ENCODE measurements at places on chromosomes 13 and 19.

DNA sequence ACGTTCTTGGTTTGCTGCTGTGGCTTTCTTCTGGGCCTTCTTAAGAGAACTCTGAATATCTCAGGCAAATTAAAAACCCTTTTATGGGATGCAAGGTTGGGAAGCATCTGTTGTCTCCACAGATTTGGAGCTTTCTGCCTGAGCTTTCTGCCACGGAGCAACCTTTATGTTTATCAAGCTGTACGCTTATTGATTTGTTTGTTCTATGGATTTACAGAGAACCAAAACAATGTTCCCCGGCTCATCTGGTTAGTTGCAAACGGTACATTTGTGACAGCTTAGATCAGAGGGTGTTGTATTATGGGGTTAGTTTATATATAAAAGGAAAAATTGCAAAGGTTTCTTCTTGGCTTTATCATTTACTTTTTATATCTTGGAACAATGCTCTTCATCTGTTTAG is 479.6 kb downstream of the DIAPH3 start:
- no peak for DNase-seq

GRCh38 chr13:30338331-30338851 is 31.0 kb upstream of the KATNAL1 start:
- peak; percentile 86 for DNase-seq

- DNase-seq: peak; percentile 73
These were observed 162.0 kb downstream of the EFNB2 start for GRCh38 chr13:106373304-106373988.

- peak; percentile 73 for DNase-seq
These were observed 565.1 kb downstream of the LIG4 start for GRCh38 chr13:107650081-107650701.

DNA sequence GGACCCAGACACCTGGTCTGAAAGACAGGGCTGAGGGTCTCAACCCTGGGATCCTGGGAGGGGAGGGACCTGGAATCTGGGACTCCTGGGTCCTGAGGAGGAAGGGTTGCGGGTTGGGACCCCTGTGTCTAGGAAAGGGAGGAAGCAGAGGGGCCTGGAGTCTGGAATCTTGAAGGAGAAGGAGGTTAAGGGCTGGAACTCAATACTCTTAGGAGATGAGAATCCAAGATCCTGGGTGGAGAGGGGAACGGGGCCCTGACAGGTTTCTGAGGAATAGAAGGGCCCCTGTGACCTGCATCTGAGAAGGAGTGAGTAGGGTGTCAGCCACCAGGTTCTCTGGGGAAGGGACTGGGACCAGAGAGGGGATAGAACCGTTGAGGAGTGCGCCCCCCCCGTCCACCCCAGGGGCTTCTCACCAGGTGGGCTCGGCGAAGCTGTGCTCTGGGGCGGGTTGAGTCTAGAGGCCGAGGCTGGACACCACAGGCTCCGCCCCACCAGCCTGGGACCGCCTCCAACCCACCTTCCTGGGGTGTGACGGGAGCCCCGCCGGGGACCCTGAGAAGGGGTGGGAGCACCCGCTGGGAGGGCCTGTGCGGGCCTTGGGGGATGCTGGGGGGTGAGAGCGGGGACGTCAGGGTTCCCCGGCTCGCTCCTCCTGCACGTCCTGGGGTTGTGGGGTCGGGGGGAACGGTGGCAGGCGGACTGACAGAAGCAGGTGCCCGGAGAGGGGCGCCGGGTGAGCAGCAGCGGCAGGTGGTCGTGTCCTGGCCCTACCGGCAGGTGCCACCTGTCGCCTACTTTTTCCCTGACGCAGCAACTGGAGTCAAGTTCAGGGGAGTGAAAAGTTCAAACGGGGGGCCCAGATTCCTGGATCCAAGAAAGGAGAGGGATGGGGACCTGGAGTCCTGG is at the start of gene MAMSTR:
Gene MAMSTR (minus strand): TSS at position 463 of the 909 bp plus-strand sequence. CDS start 694 bp downstream, outside the sequence.
- DNase-seq: no peak

- peak; percentile 82 for DNase-seq
These were observed 729 bp upstream of the MADCAM1 start for GRCh38 chr19:495402-496111.

- DNase-seq: no peak
These were observed 1070.7 kb downstream of the UQCRFS1 start for GRCh38 chr19:28142258-28142657.

GRCh38 chr13:61084988-61085387 is 330.7 kb downstream of the PCDH20 start:
- DNase-seq: no peak

DNA sequence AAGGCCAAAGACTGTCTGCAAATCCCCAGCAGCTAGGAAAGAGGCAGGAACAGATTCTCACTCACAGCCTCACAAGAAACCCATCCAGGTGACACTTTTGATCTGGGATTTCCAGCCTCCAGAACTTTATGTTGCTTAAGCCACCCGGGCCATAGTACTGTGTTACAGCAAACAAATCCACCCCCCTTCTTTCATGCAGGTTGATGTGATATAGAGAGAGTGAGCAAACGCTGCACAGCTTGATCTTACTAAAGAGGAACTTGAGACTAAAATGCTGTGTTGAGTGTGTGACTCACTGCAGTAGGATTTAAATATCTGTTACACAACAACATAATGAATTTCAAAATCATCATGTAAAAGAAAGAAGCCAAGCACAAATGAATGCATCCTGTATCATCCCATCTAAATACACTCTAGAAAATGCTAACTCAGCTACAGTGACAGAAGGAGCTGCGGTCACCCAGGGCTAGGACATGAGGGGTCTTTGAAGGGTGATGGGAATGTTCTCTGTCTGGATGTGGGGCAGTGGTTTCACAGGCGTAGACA is 32.2 kb downstream of the RCBTB2 start:
- no peak for DNase-seq

GRCh38 chr13:34044660-34045080 is 226.7 kb downstream of the RFC3 start:
- no peak for DNase-seq

- DNase-seq: no peak
These were observed 110.3 kb upstream of the TDRD3 start for GRCh38 chr13:60286707-60287106.

DNA sequence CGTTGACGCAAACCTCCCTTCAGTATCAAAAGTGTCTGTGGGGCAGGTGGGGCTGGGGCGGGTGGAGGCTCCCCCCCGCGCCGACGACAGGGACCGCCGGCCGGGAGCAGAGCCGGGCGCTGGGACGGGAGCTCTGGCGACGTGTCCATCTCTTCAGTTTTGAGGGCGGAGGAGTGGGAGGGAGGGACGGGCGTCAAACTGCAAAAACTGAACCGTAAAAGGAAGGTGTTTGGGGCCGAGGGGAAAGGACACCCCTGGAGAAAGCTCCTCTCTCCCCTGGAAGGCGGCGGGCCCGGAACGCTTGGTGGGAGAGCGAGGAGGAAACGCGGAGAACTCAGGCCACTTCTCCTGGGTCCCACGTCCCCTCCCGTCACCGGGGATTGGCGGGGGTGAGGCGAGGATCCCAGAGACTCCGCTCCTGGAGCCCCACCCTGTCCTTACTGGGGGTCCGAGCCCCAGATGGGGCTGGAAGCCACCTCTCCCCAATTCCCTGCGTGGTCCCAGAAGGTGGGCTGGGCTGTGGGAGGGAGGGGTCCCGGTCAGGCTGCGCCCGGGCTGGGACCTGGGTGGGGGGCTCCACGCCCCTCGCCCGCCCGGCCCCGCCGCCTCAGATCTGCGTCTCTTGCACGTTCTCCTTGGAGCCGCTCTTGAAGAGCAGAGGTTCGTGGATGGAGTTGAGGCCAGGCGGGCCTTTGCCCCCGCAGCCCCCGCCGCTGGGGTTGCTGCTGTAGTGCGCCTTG is 3.4 kb upstream of the ASPDH start:
- no peak for DNase-seq

DNA sequence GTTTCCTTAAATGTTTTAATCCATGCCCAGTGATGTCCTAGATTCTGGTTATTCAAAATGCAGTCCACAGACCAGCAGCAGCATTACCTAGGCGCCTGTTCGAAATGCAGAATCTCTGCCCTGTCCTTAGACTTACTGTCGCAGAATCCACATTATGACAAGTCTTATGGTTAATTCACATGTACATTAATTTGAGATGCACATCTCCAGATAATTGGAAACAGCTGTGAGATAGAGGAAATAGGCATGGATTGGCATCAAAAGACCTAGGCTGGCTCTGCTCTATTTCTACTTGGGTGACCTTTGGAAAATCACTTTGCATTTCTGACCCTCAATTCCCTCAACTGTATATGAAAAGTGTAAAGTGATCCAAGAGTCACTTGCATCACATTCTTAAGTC is 700.7 kb downstream of the DIAPH3 start:
- no peak for DNase-seq

DNA sequence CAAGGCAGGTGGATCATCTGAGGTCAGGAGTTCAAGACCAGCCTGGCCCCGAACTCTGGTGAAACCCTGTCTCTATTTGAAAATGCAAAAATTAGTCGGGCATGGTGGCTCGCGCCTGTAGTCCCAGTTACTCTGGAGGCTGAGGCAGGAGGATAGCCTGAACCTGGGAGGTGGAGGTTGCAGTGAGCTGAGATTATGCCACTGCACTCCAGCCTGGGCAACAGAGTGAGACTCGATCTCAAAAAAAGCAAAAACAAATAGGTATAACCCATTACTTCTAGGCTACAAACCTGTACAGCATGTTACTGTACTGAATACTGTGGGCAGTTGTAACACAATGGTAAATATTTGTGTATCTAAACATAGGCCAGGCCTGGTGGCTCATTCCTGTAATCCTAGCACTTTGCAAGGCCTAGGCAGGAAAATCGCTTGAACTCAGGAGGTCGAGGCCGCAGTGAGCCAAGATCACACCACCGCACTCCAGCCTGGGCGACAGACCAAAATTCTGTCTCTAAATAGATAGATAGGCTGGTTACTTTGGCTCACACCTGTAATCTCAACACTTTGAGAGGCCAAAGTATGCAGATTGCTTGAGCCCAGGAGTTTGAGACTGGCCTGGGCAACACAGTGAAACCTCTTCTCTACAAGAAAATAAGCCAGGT is 63.5 kb downstream of the MYO9B start:
- DNase-seq: no peak

DNA sequence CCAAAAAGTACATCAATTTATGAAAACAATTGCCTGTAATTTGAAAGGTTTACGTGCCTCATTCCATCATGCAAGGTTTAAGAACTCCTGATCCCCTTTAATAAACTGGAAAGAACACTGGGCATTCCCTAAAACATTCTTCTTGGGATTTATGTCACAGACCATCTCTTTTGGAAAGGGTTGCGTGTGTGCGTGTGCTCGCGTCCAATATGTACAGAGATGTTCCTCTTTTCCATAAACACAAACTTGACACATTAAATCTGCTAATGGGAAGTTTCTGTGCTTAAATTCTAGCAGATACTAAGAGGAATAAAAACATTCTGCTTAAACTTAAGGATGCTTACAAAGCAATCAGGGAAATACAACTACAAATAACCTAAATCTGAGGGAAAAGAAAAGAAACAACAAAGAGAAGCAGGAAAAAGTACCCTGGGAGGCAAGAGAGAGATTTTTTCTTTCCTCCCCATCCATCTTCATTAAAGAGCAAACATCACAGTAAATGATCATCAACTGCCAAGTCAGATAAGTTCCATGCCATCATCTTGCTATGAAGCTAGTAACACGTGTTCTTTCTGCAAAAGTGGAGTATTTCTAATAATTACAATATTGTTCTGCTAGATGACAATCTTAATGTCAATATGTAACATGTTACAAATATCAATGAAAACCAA is 83.7 kb downstream of the STK24 start:
- no peak for DNase-seq

GRCh38 chr19:35083691-35084508 is 31.7 kb upstream of the FXYD3 start:
- DNase-seq: peak; percentile 85

DNA sequence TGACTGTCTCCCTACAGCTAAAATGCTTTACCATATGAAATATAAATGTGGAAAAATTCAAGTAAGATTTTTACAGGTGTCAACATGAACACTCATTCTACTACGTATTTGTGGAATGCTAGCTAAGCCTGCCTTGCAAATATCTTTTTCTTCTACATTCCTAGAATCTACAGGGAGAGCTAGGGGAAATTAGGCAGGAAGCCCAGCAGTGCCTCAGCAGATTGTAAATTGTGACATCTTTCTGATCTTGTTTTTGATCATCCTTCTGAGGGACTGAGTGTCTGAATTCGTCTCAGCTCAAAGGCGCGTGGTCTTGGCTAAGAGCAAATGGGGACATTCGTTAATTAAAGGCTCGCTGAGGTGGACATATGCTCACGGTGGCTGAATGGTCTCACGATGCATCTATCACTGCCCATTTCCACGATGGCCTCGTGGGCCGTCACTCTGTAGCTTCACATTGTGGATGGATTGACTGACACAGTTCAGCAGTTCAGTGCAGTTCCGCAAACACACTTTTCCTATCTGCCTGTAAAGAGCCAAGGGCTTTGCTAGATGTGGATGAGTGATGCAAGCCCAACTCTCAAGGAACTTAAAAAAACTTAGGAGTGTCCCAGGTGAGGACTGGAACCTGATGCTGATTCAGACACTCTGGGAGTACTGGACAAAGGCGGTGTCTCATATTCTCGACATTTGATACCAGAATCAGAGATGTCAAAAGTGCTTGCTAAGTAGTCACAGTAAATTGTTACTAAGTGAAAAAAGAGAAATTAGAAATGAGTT is 562.5 kb downstream of the EFNB2 start:
- DNase-seq: no peak

GRCh38 chr13:46565808-46566750 is 13.1 kb downstream of the LRCH1 start:
- DNase-seq: no peak

- DNase-seq: peak; percentile 13
These were observed 369.9 kb upstream of the ZNF507 start for GRCh38 chr19:31975461-31975860.

GRCh38 chr19:41545547-41545946 is 30.4 kb upstream of the CEACAM21 start:
- no peak for DNase-seq

GRCh38 chr19:8441725-8442544 is 2.8 kb upstream of the HNRNPM start:
- peak; percentile 61 for DNase-seq
